GM23248 (cell line): ENCODE measurements at places on chromosomes 11 and 22. TPM values are rescaled to one million over a fixed set of nuclear protein-coding genes. Genes with fewer than 3 reads are reported as not detected.

DNA sequence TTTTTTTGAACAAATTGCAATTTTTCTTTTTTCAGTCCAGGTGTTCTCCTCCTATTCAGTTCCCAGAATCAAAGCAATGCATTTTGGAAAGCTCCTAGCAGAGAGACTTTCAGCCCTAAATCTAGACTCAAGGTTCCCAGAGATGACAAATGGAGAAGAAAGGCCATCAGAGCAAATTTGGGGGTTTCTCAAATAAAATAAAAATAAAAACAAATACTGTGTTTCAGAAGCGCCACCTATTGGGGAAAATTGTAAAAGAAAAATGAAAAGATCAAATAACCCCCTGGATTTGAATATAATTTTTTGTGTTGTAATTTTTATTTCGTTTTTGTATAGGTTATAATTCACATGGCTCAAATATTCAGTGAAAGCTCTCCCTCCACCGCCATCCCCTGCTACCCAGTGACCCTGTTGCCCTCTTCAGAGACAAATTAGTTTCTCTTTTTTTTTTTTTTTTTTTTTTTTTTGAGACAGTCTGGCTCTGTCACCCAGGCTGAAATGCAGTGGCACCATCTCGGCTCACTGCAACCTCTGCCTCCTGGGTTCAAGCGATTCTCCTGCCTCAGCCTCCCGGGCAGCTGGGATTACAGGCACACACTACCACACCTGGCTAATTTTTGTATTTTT is 6.2 kb upstream of the UBE4A start:
- peak; percentile 45 for DNase-seq
- no peak overlapping the region for H3K27ac ChIP-seq
- no peaks in the 10 kb centered on the region for H3K4me1 ChIP-seq
- no peaks in the 10 kb centered on the region for H3K36me3 ChIP-seq
- H3K4me3 ChIP-seq: no peak overlapping the region

GRCh38 chr11:61599968-61600710 is 19.3 kb upstream of the SYT7 start:
- peak; percentile 22 for DNase-seq
- no peak overlapping the region for H3K27ac ChIP-seq
- no peaks in the 10 kb centered on the region for H3K27me3 ChIP-seq
- no peak overlapping the region for H3K4me3 ChIP-seq
- H3K4me1 ChIP-seq: peaks cover 22% of the 10 kb centered on the region
- H3K36me3 ChIP-seq: no peaks in the 10 kb centered on the region

- no peak overlapping the region for H3K4me3 ChIP-seq
- H3K4me1 ChIP-seq: peaks cover 67% of the 10 kb centered on the region
- DNase-seq: peak; percentile 60
- no peaks in the 10 kb centered on the region for H3K27me3 ChIP-seq
Observed at GRCh38 chr11:58060939-58061672, 30.4 kb downstream of the OR6Q1 start.

DNA sequence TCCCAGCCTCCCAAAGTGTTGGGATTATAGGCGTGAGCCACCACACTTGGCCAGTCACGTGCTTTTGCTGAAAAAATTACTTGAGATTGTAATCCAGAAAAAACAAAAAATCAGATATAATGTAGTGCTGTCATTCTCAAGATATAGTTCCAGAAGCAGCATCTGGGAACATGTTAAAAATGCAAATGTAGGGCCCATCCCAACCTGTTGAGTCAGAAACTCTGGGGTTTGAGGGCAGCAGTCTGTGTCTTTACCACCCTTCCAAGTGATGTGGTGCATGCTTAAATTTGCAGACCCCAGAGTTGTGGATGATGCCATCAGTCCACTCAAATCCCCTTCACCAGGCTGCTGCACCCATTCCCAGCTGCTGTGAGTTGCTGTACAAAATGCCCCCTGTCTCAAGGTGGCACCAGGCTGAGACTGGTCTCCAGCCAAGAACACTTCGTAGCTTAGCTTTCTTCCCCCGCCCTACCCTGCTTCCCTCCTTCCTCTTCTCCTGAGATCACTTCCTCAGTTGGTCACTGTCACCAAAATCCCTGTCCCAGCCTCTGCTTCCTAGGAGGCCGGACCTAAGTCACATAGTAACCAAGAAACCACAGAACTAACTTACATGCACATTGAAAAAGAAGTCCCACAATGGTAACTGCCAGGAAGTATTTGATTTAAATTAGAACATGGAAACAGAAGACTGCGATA is 18.2 kb upstream of the ARRB1 start:
- H3K4me1 ChIP-seq: peaks cover 11% of the 10 kb centered on the region
- no peak for DNase-seq
- H3K4me3 ChIP-seq: no peak overlapping the region
- H3K27ac ChIP-seq: no peak overlapping the region

- no peak overlapping the region for H3K4me3 ChIP-seq
- no peaks in the 10 kb centered on the region for H3K27me3 ChIP-seq
- no peak for DNase-seq
- no peak overlapping the region for H3K27ac ChIP-seq
- H3K4me1 ChIP-seq: no peaks in the 10 kb centered on the region
Observed at GRCh38 chr11:13699041-13699440, 30.6 kb downstream of the FAR1 start.

GRCh38 chr22:50474710-50475651 is at the start of gene SBF1:
TSS of gene SBF1 (minus strand) at chr22:50475035. CDS start at chr22:50474840, 195 bp downstream.
- H3K4me1 ChIP-seq: peaks cover 22% of the 10 kb centered on the region
- H3K27me3 ChIP-seq: no peaks in the 10 kb centered on the region
- peak within 1 kb of the TSS; percentile 80 for H3K4me3 ChIP-seq
- DNase-seq: peak; percentile 98

DNA sequence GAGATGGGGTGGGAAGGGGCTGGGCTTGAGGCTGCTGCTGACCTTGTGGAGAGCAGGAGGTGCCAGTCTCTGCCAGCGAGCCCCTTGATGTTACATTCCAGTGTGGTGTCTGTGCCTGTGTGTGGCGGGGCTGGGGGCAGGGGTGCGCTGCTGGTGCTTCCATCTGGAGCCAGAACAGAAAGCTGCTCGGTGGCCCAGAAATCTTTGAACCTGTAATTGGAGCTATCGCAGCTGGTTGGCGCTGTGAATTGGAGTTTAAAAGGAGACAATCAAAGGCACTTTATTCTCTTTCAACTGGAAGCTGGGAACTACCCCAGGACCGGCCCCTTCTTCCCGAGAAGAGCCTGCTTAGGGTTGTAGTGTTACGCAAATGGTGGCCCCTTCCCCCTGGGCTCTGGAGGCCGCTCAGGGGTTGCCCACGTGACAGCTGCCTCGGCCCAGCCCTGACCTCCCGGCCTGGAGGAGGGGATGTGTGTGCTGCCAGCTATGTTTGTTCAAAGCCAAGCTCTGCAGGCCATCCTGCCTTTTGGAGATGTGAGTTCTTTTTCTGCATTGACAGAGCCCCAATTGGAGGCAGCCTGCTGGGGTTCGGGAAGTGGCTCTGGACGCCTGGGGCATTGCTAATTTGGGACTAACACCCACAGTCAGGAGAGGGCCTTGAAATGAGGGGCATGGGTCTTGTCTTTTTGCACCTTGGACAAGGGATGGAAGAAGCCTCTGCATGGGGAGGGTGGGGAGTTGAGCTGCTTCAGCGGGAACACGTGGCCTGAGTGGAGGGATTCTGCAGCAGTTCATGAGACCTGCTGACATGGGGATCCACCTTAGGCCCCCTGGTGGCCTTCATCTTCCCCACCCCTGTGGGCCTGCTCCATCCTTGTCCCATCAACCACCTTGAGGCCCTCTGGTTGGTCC is 14.0 kb upstream of the ARSA start:
- no peaks in the 10 kb centered on the region for H3K36me3 ChIP-seq
- DNase-seq: peak; percentile 40
- no peak overlapping the region for H3K27ac ChIP-seq

- no peak for DNase-seq
- H3K36me3 ChIP-seq: no peaks in the 10 kb centered on the region
- H3K4me3 ChIP-seq: no peak overlapping the region
- H3K27ac ChIP-seq: no peak overlapping the region
- H3K4me1 ChIP-seq: no peaks in the 10 kb centered on the region
- peaks cover 55% of the 10 kb centered on the region for H3K27me3 ChIP-seq
Observed at GRCh38 chr22:36727110-36727509, 23.6 kb upstream of the CACNG2 start.

DNA sequence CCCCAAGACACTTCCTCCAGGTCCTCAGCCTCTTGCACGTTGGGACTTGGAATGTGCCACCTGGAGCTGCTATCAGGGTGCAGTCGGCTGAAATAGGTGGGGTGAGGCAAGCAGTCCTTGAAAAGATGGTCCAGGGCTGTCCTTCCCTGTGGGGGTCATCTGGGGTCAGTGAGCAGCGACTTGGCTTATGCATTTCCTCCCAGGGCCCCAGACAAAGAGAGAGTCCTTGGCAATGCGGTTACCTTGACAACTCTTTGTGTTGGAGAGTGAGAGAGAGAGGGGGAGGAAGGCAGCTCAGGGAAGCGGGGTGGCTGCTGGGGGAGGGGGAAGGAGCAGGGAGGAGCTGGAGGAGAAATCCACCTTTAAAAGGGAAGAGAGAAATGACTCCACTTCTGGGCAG is 93.8 kb downstream of the MIAT start:
- no peaks in the 10 kb centered on the region for H3K36me3 ChIP-seq
- H3K4me1 ChIP-seq: no peaks in the 10 kb centered on the region
- no peak overlapping the region for H3K27ac ChIP-seq
- DNase-seq: no peak
- H3K4me3 ChIP-seq: no peak overlapping the region

- no peaks in the 10 kb centered on the region for H3K27me3 ChIP-seq
- no peaks in the 10 kb centered on the region for H3K4me1 ChIP-seq
- no peak overlapping the region for H3K27ac ChIP-seq
- no peak overlapping the region for H3K4me3 ChIP-seq
Observed at GRCh38 chr11:97754976-97755375, 1265.8 kb upstream of the CNTN5 start.

DNA sequence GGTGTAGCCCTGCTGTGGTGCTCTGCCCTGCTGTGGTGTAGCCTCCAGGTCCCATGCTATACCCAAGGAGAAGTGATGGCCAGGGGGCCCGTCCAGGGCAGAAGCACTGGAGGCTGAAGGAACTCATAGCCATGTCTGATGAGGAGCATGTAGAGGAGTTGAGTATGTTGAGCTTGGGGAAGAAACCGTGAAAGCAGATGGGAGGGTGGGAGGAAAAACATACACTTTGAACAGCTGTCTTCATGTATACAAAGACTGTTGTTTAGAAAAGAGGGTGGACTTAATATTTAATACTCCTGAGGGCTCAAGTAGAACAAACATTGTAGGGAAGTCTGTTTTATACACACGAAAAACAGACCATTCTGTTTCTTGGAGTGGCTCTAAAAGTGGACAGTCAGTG is 26.6 kb upstream of the TTC12 start:
- no peak overlapping the region for H3K4me3 ChIP-seq
- peaks cover 4% of the 10 kb centered on the region for H3K27me3 ChIP-seq
- no peaks in the 10 kb centered on the region for H3K36me3 ChIP-seq
- no peak for DNase-seq
- no peak overlapping the region for H3K27ac ChIP-seq
- no peaks in the 10 kb centered on the region for H3K4me1 ChIP-seq

- peaks cover 16% of the 10 kb centered on the region for H3K4me1 ChIP-seq
- H3K36me3 ChIP-seq: no peaks in the 10 kb centered on the region
- H3K4me3 ChIP-seq: no peak overlapping the region
- H3K27me3 ChIP-seq: no peaks in the 10 kb centered on the region
Observed at GRCh38 chr11:116930177-116930576, 92.8 kb upstream of the APOA1 start.

- no peak for DNase-seq
- H3K4me1 ChIP-seq: peaks cover 13% of the 10 kb centered on the region
- H3K27ac ChIP-seq: no peak overlapping the region
Observed at GRCh38 chr22:43128928-43129424, 14.2 kb downstream of the MCAT start.

GRCh38 chr11:71495286-71496230 is 31.5 kb upstream of the KRTAP5-7 start:
- no peak overlapping the region for H3K4me3 ChIP-seq
- peaks cover 18% of the 10 kb centered on the region for H3K36me3 ChIP-seq
- no peaks in the 10 kb centered on the region for H3K4me1 ChIP-seq

The TRIM3 gene
- 20.5 and 29.9 TPM in 2 replicates for total RNA-seq

The KCNJ1 gene
- not detected in 2 replicates for total RNA-seq

The KRTAP5-6 gene
- not detected in 2 replicates for total RNA-seq

The TMEM45B gene
- total RNA-seq: not detected in 2 replicates

The IRAG1 gene
- total RNA-seq: 5.9 and 6.7 TPM in 2 replicates
